ENCODE measurements at places on chromosomes 16 and 17.

DNA sequence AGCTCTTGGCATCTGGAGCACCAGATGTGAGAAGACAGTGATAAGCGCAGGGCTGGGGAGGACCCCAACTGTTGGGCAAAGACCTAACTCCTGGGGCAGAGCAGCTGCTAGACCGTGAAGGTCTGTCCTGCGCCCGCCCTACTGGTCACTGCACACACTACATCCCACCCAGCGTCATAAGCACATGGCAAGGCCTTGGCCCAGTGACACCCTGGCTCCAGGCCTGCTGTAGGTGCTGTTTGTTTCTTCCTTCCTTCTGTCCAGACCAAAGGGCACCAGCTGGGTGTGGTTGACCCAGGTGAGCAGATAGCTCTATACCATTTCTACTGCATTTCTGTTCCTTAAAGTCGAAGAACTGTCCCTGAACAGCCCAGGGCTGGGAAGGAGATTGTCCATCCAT lies 6.4 kb downstream of the TRPV3 start:
- peaks cover 4% of the 10 kb centered on the region for H3K27me3 ChIP-seq
- DNase-seq = no peak
- H3K4me3 ChIP-seq = no peak overlapping the region
- no peaks in the 10 kb centered on the region for H3K36me3 ChIP-seq

GRCh38 chr17:28529013-28529400 lies 22.9 kb downstream of the FOXN1 start:
- DNase-seq = no peak
- H3K4me3 ChIP-seq = no peak overlapping the region
- H3K27me3 ChIP-seq = no peaks in the 10 kb centered on the region
- no peaks in the 10 kb centered on the region for H3K36me3 ChIP-seq
- H3K27ac ChIP-seq = no peak overlapping the region

DNA sequence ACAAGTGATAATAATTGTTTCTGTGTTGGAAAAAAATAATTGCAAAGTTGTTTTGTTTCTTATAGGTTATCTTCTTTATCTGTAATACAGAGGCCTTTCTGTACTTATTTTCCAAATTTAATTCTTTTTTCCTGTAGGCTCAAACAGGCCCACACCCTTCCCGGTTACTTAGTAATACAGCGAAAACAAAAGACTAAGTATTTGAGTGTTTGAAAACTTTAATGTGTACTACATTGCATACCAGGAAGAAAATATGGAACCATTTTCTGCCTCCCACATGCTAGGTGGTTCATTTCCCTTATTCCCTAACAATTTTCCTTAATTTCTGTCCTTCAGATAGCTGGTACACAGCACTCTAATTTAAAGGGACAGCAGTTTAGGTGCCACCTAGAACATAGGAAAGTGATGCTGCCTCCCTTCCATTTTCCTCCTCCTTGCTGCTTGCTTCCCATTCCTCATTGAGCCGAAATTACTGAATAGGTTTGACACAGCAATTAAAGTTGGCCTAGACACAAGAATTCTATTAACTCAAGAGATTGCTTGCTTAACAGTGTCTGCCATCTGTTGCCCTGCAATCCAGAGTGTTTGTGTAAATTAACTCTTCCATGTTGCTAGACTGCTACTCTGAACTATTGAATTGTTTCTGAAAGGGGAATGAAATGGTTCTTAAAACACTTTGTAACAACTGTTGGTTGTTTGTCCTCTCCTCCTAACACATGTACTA lies 24.2 kb downstream of the CYB5B start:
- peaks cover 46% of the 10 kb centered on the region for H3K4me1 ChIP-seq
- no peaks in the 10 kb centered on the region for H3K27me3 ChIP-seq
- no peak for DNase-seq
- H3K27ac ChIP-seq = no peak overlapping the region
- H3K36me3 ChIP-seq = peaks cover 73% of the 10 kb centered on the region
- H3K4me3 ChIP-seq = no peak overlapping the region

GRCh38 chr17:80925688-80926335 lies 65.8 kb upstream of the CHMP6 start:
- peaks cover 50% of the 10 kb centered on the region for H3K36me3 ChIP-seq
- no peak overlapping the region for H3K4me3 ChIP-seq
- no peaks in the 10 kb centered on the region for H3K27me3 ChIP-seq
- H3K4me1 ChIP-seq = no peaks in the 10 kb centered on the region
- H3K27ac ChIP-seq = no peak overlapping the region

DNA sequence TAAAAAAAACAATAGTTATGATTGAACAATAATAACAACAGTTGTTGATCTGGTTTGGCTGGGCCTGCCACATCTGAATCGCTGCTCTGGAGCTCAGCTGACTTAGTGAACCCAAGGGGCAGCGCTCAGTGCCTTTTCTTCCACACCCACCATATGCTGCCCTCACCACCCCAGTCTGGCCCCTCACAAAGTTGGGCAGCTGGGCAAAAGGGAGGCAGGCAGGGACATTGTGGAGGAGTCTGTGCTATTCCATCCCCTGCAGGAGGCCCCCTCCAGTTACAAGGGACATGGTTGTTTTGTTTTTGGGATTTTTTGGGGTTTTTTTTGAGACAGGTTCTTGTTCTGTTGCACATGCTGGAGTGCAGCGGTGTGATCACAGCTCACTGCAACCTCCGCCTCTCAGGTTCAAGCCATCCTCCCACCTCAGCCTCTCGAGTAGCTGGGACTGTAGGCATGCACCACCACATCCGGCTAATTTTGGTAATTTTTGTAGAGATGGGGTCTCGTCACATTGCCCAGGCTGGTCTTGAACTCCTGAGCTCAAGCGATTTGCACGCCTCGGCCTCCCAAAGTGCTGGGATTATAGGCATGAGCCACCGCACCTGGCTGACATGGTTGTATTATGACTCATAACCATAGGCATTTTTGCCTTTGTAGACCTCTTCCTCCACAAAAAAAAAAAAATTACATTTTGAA lies 8.6 kb upstream of the PECAM1 start:
- no peaks in the 10 kb centered on the region for H3K27me3 ChIP-seq
- no peak for DNase-seq
- H3K27ac ChIP-seq = no peak overlapping the region
- peaks cover 3% of the 10 kb centered on the region for H3K36me3 ChIP-seq
- no peak overlapping the region for H3K4me3 ChIP-seq
- peaks cover 35% of the 10 kb centered on the region for H3K4me1 ChIP-seq

DNA sequence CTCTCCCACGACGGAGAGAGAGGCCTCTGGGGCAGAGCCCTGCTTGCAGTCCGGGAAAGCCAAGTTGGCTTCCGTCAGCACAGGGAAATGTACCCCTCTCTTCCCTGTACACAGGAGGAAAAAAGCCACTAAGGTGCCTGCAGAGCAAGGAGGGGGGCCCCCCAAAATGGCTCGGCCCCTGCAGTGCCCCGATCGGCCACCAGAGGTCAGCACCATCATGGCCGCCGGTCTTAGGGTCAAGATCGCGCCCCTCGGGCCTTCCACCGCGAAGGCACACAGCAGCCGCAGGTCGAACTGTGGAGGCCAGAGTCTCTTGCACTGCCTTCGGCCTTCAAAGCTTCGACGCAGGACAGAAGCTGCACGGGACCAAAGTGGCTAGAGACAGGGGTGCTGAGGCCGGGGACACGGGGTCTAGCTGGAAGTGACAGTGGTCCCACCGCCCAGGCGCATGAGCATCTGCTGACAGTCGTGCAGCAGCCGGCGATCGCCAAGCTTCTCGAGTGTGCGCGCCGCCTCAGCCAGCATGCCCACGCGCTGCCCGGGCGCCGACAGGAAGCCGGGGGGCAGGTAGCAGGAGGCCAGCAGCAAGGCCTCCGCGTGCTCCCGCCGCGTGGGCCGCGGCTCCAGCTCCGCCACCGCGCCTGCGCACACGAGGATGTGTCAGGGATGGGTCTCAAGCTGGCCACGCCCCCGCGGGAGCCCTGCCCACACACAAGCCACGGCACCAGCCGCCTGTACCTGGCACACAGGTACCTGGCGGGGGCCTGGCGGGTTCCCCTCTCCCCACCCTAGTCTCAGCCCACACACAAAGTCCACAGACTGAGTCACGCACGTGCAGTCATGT lies 24.4 kb downstream of the SREBF1 start:
- no peak overlapping the region for H3K4me3 ChIP-seq
- H3K27me3 ChIP-seq = no peaks in the 10 kb centered on the region
- peaks cover 9% of the 10 kb centered on the region for H3K4me1 ChIP-seq
- peaks cover 56% of the 10 kb centered on the region for H3K36me3 ChIP-seq
- no peak overlapping the region for H3K27ac ChIP-seq

DNA sequence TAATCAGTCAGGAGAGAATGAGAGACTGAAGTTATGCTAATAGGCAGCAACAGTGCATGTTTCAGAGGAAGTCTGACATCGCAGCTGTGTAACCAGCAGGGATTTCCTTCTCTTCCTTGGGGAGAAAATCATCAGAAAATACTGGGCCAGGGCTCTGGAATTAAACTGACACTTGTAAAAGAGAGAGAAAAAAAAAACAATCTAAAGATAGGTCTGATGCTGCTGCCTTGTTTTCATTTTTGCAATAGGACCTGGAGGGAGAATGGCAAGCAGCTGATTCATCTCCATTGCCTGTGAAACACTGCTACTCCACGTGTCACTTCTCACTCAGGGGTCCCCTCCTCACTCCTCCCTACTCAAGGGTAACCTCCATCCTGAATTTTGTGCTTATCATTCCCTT lies 17.7 kb upstream of the CORO6 start:
- no peak for DNase-seq
- H3K36me3 ChIP-seq = peaks cover 32% of the 10 kb centered on the region
- H3K4me3 ChIP-seq = no peak overlapping the region
- H3K27ac ChIP-seq = peak overlapping the region; percentile 67
- H3K4me1 ChIP-seq = peaks cover 21% of the 10 kb centered on the region
- H3K27me3 ChIP-seq = no peaks in the 10 kb centered on the region

DNA sequence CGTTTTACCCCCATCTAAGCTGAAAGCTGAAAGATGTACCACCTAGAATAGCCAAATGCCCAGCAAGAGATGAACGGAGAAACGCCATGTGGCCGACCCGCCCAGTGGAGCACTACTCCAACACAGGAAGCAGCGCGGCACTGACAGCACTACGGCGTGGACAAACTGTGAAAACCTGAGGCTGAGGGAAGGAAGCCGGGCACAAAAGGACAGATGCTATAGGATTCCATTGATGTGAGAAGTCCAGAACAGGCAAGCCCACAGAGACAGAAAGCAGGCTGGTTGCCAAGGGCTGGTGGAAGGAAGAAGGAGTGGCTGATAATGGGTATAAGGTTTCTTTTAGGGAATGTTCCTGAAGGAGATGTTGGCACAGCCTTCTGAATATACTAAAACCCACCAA lies 29.4 kb upstream of the SLC38A8 start:
- no peak overlapping the region for H3K27ac ChIP-seq
- no peak for DNase-seq
- H3K36me3 ChIP-seq = peaks cover 61% of the 10 kb centered on the region
- no peak overlapping the region for H3K4me3 ChIP-seq
- H3K27me3 ChIP-seq = no peaks in the 10 kb centered on the region
- H3K4me1 ChIP-seq = no peaks in the 10 kb centered on the region

- H3K36me3 ChIP-seq = peaks cover 57% of the 10 kb centered on the region
- no peak overlapping the region for H3K4me3 ChIP-seq
- H3K27ac ChIP-seq = no peak overlapping the region
- DNase-seq = no peak
- peaks cover 42% of the 10 kb centered on the region for H3K4me1 ChIP-seq
- no peaks in the 10 kb centered on the region for H3K27me3 ChIP-seq
Measured at GRCh38 chr17:40574292-40574691, 9.0 kb upstream of the CCR7 start.

GRCh38 chr16:1163567-1164055 lies 10.7 kb downstream of the CACNA1H start:
- H3K4me1 ChIP-seq = no peaks in the 10 kb centered on the region
- no peaks in the 10 kb centered on the region for H3K36me3 ChIP-seq
- no peak overlapping the region for H3K27ac ChIP-seq

DNA sequence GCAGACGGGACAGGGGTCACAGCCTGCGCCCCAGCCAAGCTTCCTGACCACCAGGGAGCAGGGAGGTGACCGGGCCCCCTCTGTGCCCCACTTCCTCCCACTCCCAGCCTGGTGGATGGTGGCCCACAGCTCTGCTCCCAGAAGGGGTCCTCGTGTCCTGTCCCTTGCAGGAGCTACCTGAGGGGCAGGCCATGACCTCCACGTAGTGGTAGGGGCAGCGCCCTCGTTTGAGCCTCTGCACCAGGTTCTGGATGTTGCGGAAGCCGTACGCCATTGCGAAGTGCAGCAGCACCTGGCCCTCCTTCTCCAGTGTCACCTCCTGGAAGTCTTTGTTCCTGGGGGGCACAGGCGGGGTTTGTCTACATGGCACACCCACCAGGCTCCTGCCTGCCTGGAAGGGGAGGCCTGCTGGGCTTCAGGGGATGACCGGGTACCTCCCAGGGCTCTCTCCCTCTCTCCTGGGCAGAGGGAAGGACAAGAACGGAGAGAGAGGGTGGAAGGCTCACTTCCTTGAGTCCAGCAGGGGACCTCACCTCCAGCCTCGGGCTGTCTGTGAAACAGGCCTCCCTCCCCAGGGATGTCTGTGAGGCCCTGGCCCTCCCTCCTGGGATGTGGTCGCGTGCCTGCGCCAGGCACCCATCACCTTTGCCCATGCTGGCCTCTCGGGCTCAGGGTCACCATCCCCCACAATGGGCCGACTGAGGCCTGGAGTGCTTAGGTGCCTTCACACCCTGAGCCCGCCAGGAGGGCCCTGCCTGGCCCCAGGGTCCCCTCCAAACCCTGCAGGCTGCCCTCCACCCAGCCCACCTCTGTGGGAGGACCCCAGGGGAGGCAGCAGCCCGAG lies 4.0 kb downstream of the HAGHL start:
- no peak for DNase-seq
- peaks cover 6% of the 10 kb centered on the region for H3K4me1 ChIP-seq
- H3K27me3 ChIP-seq = no peaks in the 10 kb centered on the region

DNA sequence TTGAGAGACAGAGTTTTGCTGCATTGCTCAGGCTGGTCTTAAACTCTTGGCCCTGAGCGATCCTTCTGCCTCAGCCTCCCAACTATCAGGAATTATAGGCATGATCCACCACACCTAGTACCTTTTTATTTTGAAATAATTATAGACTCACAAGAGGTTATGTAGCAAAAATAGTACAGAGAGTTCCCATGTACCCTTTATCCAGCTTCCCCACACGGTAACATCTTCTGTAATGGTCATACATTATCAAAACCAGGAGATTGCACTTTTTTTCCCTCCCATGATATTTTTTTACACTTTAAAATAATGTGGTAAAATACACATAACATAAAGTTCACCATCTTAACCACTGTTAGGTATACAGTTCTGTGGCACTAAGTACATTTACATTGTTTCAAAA lies 28.8 kb upstream of the CACNG4 start:
- peaks cover 2% of the 10 kb centered on the region for H3K27me3 ChIP-seq
- no peak overlapping the region for H3K4me3 ChIP-seq
- no peaks in the 10 kb centered on the region for H3K36me3 ChIP-seq
- no peak overlapping the region for H3K27ac ChIP-seq
- H3K4me1 ChIP-seq = no peaks in the 10 kb centered on the region

GRCh38 chr16:1612320-1613111 lies at the start of gene CRAMP1:
Gene CRAMP1, plus strand, starts transcription at chr16:1612360. Its CDS starts 2,280 bp downstream, at chr16:1614640.
- peak within 1 kb of the TSS; percentile 94 for H3K4me3 ChIP-seq
- H3K27ac ChIP-seq = peak within 1 kb of the TSS; percentile 99
- H3K4me1 ChIP-seq = peaks cover 25% of the 10 kb centered on the region
- peaks cover 21% of the 10 kb centered on the region for H3K36me3 ChIP-seq
- DNase-seq = peak; percentile 23
- H3K27me3 ChIP-seq = no peaks in the 10 kb centered on the region

All from activated T-helper 2 cell treated with anti-CD3 and anti-CD28 coated beads, Interferon-gamma antibody, Interleukin-2, Interleukin-4, amounts not matched to agents 10 μg/mL and 5 μg/mL and 100 μg/mL, durations not matched to agents 14 hours and 24 hours and 36 hours (primary cell).